Naive B cell (primary cell): ENCODE measurements at places on chromosomes 11 and 22.

DNA sequence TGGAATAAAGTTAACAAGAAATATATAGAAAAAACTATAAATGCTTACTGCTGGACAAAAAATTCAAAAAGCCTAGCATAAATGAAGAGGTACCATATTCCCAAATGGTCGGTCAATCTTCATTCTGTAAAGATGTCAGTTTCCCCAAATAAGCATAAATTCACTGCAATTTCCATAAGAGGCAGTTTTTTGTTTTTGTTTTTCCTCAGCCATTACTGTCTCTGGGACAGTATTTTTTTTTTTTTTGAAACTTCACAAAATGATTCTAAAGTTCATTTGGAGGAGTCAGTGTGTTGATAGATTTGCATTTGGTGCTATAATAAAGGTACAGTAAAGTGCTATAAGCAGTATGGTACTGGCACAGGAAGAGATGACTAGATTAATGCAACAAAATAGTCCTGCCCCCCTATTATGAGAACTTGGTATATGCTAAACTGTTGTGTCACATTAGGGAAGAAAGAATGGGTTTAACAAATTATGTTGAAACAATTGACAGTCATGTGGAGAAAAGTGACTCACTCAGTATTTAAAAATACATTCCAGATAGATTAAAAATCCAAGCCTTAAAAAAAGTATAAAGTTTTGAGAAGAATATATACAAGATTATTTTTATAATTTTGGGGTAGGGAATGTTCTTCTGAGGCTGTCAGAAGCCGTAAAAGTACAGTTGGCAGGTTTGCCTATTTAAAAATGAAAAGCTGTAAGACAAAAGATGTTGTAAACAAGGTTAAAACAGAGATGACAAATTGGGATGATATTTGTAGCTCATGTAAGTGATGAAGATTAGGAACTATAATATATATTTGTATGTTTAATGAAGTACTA lies 2.6 kb upstream of the FTH1 start:
- DNase-seq = no peak

- no peak for DNase-seq
Measured at GRCh38 chr22:18152519-18152918, 2.5 kb downstream of the USP18 start.

- no peak for DNase-seq
Measured at GRCh38 chr22:26068571-26068970, 100.7 kb upstream of the SEZ6L start.

GRCh38 chr11:131748151-131749050 lies 378.0 kb downstream of the NTM start:
- DNase-seq = no peak

DNA sequence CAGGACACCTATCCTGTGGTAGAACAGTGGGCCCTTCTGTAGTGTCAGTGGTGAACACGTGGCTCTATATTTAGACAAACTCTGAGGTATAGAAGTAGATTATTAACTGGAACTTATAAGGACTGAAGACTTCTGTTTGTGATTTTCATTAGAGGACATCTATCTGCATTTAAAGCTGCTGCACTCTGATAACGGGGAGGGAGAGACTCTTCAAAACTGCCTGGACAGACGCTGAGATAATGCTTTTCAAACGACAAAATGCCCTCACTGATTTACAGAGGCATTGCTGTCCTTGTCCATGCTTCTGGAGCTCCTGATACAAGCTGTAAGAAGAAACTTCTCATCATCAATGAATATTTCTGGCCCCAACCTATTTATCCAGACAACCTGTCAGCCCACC lies 425.2 kb downstream of the OPCML start:
- DNase-seq = no peak

- DNase-seq = no peak
Measured at GRCh38 chr11:32348502-32348901, 86.8 kb downstream of the WT1 start.
